RKO (cell line): ENCODE measurements at places on chromosomes 5 and 9.

GRCh38 chr9:25557645-25558300 is 120.5 kb downstream of the TUSC1 start:
- no peak for DNase-seq

- no peak for DNase-seq
Observed at GRCh38 chr5:90037646-90038045, 371.9 kb downstream of the CETN3 start.

DNA sequence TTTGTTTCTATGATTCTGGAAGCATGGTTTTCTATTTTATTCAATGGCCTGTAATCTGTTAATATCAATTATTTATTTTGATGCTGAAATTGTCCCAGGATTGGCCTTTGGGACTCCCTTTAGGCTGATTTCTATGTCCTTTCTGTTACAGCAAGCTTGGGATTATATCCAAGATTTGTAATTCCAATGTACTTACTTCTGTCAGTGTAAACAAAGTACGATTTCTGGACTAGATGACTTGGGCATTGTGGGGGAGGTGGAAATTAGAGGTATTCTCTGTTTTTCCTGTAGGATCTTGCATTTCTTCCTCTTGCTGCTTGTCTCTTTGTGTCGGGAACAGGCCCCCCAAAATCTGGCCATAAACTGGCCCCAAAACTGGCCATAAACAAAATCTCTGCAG is 3.7 kb downstream of the PCDHGA12 start:
- DNase-seq: no peak

- no peak for DNase-seq
Observed at GRCh38 chr5:87751824-87752223, 339.1 kb upstream of the CCNH start.

DNA sequence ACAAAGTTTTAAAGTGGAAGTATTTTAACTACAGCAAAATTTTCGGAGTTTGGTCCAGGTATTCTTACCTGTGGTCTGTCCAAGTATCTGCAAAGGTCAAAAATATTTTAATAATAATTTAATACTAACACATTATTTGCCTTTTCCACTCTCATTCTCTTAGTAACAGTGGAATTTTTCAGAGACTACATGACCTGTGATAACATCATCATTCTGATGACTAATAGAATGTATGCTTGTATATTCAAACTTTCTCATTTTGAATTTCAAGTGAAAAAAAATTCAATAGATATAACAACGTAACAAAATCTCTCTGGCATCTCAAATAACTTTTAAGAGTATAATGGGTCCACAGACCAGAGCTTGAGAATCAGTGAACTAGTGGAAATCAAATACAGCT is 78.3 kb downstream of the FBXL17 start:
- DNase-seq: peak; percentile 23

- no peak for DNase-seq
Observed at GRCh38 chr5:179051784-179052183, 8.4 kb upstream of the ZNF354C start.

GRCh38 chr5:68920888-68921287 is 172.9 kb upstream of the SLC30A5 start:
- DNase-seq: no peak

- no peak for DNase-seq
Observed at GRCh38 chr9:126703002-126703865, 89.5 kb downstream of the LMX1B start.
